Activated CD4-positive, CD25-positive, alpha-beta regulatory T cell treated with anti-CD3 and anti-CD28 coated beads, Interleukin-2, amount 50 U/mL, for 16 hours (primary cell): ENCODE measurements at places on chromosomes 3 and 15.

DNA sequence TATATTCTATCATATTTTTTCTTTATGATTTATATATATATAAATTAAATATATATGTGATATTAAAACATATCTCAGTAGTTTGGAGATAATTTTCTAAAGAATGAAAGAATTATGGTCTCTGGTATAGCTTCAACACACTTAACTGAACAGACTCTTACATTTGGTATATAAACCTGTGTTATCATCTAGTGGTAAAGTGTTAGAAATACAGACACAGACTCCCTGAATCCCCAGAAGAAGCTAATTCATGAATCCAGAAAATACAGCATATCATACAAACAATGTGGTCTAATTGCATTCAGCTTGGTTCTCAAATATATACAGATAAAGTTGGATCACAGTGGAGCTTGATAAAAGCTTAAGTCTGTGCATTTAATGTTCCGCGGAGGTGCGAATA is 1100.4 kb downstream of the ROBO2 start:
- DNase-seq: no peak

DNA sequence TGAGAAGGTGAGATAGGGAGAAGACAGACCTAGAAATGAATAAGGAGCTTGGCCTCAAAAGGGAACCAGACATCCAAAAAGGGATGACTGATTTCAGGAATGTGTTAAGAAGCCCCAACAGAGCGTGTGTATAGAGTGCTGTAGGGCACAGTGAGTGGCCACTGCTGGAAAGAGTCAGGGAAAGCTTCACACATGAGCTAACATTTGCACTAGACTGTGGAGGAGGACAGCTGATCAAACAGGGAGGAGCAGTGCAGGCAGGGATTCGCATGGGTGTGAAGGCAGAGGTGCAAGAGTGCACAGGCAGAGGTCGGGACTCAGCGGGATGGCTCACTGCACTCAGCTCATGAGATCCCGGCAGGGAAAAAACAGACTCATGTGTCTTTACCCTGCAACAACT is 61.8 kb downstream of the NPTN start:
- DNase-seq: no peak

DNA sequence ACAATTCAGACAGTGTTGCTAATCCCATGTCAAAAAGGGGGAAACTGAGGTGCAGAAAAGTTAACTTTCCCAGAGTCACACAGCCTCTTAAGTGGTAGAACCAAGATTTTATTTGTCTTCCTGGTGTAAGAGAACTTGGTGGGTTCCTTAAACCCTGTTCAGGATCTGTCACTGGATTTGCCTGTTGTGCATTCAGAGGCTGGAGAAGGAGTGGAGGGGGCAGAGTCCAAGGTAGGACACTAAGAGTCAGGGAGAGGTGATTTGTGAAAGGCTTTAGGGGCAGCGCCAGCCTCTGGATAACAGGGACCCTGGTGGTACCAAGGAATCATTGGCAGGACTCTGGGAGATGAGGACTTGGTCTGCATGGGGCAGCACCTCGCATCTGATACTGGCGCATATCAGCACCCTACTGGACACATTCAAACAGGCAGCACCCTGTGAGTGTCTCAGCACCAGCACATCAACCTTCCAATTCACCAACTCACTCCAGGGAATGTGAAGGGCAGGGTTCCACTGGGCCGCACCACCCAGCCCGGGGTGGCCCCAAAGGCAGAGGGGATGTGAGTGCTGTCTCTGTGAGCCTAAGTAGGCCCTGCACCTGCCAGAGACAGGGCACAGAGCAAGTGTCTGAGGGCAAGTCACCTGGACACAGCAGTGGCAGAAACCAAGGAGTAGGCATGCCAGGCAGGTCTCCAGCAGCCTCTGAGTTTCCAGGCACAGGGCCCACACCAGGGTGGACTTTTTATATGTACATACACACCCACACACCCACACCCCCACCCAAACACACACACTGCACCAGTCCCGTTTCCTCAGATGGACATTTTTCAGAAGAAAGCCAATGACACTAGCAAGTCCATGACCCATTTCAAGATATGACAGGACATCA is 71.6 kb downstream of the LIPC start:
- no peak for DNase-seq

DNA sequence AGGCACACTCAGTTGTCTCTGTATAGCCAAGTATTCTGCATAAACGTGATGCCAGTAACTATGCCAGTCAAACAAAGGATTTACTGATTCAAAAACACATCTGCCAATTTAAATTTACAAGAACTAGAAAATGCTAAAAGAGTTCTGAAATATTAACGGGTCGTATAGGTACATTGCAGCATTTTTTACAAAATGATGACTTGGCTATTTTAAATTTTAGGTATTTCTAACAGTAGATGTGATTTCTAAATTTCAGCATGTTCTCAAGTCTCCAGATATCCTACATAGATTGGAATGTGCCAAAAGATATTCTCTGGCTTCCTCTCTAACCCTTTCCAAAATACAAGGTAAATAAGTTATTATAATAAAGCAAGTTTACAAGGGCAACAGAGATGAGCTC is 60.3 kb downstream of the MORC1 start:
- DNase-seq: no peak

DNA sequence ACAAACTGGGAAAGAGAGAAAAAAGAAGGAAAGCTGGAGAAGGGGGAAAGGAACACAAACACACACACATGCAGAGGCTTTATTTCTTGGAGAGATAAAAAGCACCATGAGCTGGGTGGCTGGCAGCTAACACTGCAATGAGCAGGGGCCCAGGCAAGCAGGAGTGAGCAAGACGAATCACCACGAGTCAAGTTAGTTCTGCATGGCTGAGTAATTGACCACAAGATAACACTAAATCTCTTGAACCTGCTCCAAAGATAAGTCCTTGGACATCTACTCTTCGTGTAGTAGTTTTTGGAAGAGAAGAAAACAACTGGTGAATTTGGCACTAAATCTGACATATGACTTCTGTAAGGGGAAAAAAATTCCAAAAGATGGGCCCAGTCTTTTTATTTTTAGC is 100.9 kb downstream of the MYO5A start:
- DNase-seq: no peak

GRCh38 chr15:56831467-56832005 is 86.9 kb upstream of the TCF12 start:
- DNase-seq: no peak

GRCh38 chr3:152352554-152352953 is 83.8 kb downstream of the MBNL1 start:
- DNase-seq: no peak

GRCh38 chr15:62989366-62990055 is 53.0 kb upstream of the TPM1 start:
- no peak for DNase-seq

DNA sequence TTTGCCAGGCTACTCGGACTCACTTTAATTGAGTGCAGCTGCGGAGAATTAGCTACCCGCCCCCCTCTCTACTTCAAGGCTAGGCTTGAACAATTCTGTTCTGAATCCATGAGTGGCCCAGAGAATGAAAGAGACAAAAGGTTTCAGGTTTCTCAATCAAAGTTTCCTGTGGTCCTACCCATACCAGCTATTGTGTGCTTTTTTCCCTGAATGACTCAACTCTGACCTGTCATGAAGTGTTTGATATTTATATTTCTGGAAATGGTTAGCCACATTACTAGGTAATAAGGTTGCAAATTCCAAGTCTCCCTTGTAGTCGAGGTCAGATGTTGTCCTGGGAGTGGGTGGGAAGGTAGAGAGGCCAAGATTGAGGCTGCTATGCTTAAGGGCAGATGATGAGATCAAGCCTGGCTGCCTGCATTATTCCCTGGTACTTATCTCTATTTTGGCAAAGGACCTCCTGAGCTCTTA is 392.7 kb upstream of the TBL1XR1 start:
- DNase-seq: no peak

- no peak for DNase-seq
Observed at GRCh38 chr3:184785890-184786279, 26.1 kb upstream of the VPS8 start.

DNA sequence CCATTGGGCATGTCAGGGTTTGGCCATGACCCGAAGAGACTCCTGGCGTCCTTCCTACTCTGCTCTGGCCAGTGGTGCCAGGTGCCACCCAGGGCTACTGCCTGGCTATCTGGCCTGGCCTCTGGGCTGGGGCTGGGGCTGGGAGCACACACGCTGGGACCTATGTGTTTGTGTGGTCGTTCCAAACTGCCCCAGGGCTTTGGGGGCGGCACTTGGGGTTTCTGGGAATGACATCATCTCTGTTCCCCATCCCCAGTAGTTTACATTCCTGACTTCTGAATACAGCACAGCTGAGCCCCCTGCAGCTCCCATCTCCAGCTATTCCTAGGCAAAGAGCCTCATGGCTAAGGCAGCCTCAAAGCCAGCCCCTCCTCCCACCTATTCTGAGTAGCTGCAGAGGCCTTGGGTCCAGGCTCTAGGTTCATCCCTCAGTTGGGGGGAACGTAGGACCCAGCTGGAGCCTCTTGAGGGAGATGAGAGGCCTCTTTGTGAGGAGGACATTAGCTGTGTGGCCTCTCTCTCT is 24.3 kb downstream of the PLEKHO2 start:
- no peak for DNase-seq

- no peak for DNase-seq
Observed at GRCh38 chr3:129794311-129795185, 99.0 kb downstream of the TMCC1 start.

DNA sequence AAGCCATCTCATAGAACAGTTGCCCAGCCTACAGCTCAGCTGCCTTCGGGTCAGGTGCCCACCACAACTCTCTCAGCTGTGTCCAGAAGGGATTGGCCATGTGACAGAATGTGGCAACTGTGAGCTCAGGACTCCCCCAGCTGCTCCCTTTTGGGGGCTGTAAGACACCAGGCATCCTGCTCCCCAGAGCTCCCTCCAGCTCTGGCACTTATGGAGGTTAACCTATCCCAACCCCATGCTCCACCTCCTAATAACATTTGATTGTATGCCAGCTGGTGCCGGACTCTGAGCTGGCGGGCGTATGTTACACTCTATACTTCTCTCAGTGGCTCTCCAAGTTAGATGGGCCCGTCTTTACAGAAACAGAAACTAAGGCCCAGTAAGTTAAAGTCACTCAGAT is 222.8 kb downstream of the FAM43A start:
- no peak for DNase-seq

GRCh38 chr3:98532275-98532637 is 478 bp downstream of the GPR15 start:
- DNase-seq: no peak

- DNase-seq: no peak
Observed at GRCh38 chr15:78993931-78994530, 49.2 kb upstream of the CTSH start.

- no peak for DNase-seq
Observed at GRCh38 chr15:54810031-54810430, 386.7 kb downstream of the RSL24D1 start.

GRCh38 chr3:46960081-46960701 is 16.4 kb downstream of the CCDC12 start:
- no peak for DNase-seq

DNA sequence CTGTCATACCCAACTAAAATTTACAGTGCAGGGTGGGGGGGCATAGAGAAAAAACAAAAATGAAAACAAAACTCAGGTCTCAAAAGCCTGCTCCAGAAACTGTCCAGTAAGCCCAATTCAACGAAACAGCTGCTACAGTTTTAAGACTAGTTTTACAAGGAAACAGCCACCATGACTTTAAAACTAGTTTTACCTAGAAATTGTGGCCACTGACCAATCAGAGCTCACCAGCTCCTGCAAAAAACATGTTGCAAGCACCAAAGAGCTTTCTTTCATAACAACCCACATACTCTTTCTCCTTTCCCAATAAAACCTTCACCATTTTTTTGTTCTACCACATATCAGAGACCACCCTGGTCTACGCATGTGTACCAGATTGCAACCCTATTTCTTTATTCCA is 7.3 kb upstream of the CFAP91 start:
- no peak for DNase-seq

GRCh38 chr3:189286916-189287315 is 115.1 kb downstream of the TPRG1 start:
- no peak for DNase-seq

DNA sequence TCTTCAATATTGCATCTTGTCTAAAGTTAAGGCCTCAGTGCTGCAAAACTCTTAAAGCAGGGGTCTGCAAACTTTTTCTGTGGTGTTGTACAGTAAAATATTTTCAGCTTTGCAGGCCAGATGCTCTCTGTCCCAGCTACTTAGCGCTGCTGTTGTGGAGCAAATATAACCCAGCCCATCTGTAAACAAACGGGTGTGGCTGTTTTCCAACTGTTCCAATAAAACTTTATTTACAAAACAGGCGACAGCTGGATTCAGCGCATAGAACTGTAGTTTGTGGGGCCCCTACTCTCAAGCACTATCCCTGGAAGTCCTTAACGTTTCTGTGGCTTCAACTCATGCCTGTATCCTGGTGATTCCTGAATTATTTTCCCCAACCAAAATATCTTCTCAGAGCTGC is 365.0 kb downstream of the FOXP1 start:
- no peak for DNase-seq

- DNase-seq: no peak
Observed at GRCh38 chr15:80204231-80204630, 47.8 kb downstream of the CTXND1 start.

DNA sequence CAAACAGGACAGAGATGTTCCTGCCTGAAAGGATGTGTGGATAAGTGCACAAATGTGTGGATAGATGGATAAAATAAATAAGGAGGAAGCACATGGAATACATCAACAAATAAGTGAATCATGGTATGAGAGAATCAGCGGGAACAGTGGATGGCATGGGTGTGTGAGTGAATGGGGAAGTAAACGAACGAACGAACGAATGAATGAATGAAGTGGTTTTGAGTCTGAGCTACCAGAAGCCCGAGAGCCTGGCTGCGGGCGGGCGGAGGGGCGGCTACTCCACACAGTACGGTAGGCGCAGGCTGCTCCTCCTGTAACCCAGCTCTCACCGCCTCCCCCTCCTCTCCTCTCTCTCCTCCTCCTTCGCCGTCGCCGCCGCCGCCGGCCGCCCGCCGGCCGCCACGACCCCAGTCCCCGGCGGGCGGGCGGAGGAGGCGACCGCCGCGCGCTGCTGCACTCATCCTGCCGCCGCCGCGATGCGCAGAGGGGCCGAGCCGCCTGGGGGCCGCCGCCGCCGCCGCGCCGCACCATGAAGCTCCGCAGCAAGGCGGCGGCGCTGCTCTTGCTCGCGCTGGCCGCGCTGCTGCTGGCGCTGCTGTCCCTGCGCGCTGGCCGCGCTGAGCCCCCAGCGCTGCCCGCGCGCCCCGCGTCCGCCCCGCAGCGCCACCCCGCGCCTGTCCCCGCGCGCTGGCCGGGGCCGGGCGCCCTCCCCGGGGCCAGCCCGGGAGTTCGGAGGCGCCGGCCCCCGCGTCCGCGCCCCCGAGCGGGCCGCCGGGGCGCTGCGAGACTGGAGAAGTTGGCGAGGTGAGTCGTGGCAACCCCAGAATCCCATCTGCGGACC is at the start of gene GXYLT2:
TSS of gene GXYLT2 (plus strand) at position 342 of the 841 bp plus-strand sequence. CDS start at position 530, 188 bp downstream.
- DNase-seq: no peak
